Activated CD4-positive, alpha-beta memory T cell treated with anti-CD3 and anti-CD28 coated beads for 36 hours (primary cell): ENCODE measurements at places on chromosomes 12 and 14.
A peak's percentile ranks its signal among the peaks of the same experiment; 100 is the strongest.

DNA sequence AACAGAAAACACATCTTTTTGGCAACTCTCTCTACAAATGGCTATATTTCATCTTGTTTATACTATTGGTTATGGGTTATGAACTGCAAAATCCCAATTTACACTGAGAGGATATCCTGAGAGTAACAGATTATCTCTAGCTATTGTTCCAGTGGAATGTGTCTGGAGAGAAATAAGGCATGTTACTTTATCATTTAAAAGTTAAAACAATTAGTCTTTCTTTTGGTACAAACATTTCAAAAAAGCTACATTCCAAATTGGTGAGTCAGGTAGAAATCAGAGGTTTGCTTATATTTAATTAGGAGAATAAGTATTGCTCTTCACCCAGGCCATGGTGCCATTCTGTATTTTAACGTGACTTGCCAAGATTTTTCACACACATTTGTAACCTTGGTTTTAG, 411.6 kb downstream of the CCER1 start:
- DNase-seq = no peak

GRCh38 chr14:23646648-23647549, 10.7 kb downstream of the DHRS2 start:
- peak; percentile 12 for DNase-seq

GRCh38 chr12:111343181-111343580, 25.7 kb downstream of the PHETA1 start:
- DNase-seq = no peak

GRCh38 chr14:72822946-72823611, 70.8 kb downstream of the DPF3 start:
- no peak for DNase-seq

DNA sequence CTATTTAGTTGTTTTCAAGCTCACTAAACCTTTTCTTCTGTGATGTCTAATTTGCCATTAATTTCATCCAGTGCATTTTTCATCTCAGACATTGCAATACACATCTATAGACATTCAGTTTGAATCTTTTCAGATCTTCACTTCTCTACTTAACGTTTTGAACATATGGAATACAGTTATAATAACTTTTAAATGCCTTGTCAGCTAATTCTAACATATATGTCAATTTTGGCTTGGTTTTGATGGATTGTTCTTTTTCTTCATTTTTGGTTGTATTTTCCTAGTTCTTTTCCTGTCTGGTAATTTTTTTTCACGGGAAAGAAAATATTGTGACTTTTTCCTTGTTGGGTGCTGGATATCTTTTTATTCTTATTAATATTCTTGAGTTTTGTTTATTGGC, 215.3 kb downstream of the ATP23 start:
- no peak for DNase-seq

- DNase-seq = no peak
These were observed 104.9 kb upstream of the SOX5 start for GRCh38 chr12:24054416-24054815.

GRCh38 chr12:97200181-97200580, 262.4 kb upstream of the RMST start:
- no peak for DNase-seq

GRCh38 chr12:117085318-117085947, 13.8 kb downstream of the TESC start:
- DNase-seq = no peak

DNA sequence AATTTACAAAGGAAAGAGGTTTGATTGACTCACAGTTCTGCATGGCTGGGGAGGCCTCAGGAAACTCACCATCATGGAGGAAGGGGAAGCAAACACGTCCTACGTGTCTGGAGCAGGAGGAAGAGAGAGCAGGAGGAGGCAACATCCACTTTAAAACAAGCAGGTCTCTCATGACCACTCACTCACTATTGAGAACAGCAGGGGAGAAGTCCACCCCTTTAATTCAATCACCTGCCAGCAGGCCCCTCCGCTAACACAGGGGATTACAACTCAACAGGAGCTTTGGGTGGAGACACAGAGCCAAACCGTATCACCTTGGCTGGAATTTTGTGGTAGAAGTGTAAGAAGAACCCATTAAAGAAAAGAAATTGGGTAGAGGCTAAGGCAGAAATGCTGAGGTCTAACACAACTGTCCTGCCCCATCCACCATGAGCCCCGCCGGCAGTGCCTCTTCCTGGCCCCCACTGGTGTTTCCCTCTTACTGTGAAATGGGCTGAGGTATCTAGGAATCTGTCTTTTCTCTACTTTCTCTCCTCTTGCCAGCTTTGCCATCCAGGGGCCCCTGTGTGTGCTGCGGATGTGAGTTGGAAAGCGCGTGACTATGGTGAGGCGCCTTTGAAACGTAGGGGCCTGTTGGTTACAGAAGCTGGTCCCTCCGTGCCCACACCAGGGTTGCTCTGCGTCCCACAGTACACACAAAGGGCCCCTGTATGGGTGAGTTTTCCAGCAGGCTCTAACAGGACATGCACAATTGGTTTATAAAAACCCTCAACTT, 108.0 kb upstream of the TMEM132D start:
- no peak for DNase-seq

DNA sequence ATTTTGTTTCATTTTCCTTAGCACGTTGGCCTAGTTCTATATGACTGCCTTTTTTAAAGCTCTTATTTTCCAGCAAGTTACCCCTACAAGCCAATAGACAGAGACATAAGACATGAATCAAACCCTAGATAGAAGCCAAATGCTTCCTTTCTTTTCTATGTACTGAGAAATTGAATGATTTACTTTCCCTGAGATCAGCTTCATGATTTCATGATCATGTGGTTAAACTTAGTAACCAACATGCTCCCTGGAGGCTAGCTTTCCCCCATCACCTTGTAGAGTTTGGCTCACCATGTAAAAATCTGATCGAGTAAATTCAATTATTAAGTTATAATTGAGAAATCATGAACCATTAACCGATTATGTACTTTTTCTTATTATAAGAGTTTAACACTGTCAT, 148.1 kb upstream of the LRIG3 start:
- no peak for DNase-seq

- DNase-seq = no peak
These were observed 3.4 kb downstream of the ARID2 start for GRCh38 chr12:45732936-45733335.

DNA sequence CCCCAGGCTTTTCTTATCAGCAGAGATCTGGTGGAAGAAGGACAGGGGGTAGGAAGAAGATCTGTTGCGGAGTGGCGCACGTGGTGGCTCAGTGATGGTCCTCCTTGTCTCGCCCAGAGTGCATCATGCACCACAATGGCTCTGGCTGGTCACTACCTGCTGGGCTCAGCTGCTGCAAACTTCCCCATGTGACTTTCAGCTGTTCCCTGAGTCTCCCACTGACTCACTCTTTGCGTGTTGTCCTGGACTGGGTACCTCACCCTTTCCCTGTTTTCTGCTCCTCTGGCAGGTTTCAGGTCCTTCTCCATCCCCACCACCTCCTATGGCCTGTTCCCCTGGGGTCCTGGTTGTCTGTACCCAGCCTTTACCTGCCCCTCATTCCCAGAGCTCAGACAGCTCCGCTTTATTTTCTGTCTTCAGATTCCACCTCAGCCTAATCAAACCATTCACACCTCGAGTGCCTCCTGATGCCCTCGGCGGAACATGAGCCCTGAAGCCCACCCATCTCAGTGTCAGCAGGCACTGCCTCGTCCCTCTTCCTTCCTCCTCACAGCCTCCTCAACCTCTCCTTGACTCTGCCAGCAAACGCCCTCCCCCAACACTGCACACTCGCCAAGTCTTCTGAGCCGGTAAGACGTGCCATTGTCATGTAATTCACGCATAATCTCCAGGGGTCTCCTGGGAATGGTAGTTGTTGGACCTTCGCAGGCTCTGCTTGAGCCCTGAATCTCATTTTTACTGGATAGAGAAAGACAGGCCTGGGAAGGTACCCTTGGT, 1.8 kb downstream of the C1R start:
- no peak for DNase-seq

- DNase-seq = no peak
These were observed 21.6 kb upstream of the TMCC3 start for GRCh38 chr12:94671917-94672316.

- DNase-seq = no peak
These were observed 90.3 kb downstream of the IGF1 start for GRCh38 chr12:102390068-102390467.

GRCh38 chr14:100079726-100080005, 14.4 kb downstream of the EVL start:
- DNase-seq = peak; percentile 13

- no peak for DNase-seq
These were observed 1.5 kb downstream of the CHURC1 start for GRCh38 chr14:64915797-64916196.

GRCh38 chr14:73467377-73467776, 9.0 kb upstream of the NUMB start:
- peak; percentile 92 for DNase-seq

GRCh38 chr12:23722655-23723054, 226.8 kb downstream of the SOX5 start:
- no peak for DNase-seq

GRCh38 chr12:2779281-2779680, 15.5 kb upstream of the FKBP4 start:
- no peak for DNase-seq

GRCh38 chr12:104182621-104183378, 32.8 kb upstream of the TXNRD1 start:
- DNase-seq = no peak

DNA sequence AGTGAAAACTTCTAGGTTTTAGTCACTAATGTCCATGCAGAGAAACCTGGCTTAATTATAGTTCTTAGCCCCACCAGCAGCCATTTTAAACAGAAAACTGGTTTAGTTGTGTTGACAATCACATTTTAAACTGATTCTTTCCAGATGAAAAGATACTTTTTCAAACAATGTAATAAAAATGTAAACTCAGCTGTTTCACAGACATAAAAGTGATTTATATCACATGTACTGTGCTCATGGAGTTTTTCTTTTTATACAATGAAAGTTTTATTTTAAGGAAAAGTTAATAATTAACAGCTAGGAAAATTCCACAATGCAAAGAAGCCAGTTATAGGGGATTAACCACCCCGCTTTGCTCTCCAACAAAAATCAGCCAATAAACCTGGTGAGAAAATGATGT, 129.7 kb downstream of the PAX9 start:
- DNase-seq = no peak

DNA sequence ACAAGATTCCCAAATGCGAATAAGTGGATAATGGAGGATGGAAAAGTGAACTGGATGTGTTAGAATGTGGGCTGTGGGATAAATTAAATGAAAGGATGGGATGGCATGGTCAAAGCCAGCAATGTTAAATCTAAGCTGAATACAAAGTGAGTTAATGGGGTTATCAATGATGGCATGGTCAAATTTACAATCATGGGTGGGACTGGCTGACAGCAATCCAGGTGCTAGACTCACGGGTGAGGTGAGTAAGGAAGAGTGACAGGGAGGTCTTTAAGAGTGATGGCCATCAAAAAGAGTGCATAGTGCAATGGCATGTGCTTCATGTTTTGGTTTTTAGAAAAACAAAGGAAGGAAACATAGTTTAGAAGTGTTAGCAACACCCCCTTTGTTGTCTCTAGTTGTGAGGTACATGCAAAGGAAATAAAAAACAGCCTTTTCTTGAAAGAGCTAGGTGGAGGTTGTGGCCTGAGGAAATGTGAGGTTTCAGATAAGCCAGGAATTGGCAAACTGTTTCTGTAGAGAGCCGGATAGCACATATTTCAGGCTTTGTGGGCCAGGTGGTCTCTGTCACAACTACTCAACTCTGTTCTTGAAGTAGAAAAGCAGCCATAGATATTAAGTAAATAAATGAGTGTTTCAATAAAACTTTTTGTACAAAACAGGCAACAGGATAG, 328.7 kb downstream of the RPL10L start:
- DNase-seq = no peak

GRCh38 chr14:50106178-50106577, 10.2 kb downstream of the VCPKMT start:
- DNase-seq = no peak

GRCh38 chr12:63977441-63977840, 132.9 kb downstream of the SRGAP1 start:
- DNase-seq = no peak

DNA sequence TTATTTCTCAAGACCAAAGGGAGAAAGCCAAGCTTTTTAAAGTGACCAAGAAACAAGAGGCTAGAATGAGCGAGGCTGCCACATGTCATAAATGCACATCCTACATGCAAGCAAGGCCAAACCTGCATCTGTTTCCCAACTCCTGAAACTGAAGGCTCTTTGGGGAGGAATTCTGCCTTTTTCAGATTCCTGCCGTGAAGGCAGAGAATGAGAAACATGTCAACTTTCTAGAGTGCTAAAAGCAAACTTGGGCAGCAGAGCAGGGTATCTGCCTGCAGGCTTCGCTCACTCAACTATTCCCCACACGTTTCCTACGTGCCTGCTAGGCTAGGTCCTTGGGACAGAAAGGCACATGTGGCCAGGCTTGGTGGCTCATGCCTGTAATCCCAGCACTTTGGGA, 15.2 kb downstream of the DPF3 start:
- no peak for DNase-seq

GRCh38 chr12:106527356-106527755, 55.4 kb upstream of the RFX4 start:
- DNase-seq = no peak

- no peak for DNase-seq
These were observed 132.6 kb upstream of the FUT8 start for GRCh38 chr14:65279958-65280357.

DNA sequence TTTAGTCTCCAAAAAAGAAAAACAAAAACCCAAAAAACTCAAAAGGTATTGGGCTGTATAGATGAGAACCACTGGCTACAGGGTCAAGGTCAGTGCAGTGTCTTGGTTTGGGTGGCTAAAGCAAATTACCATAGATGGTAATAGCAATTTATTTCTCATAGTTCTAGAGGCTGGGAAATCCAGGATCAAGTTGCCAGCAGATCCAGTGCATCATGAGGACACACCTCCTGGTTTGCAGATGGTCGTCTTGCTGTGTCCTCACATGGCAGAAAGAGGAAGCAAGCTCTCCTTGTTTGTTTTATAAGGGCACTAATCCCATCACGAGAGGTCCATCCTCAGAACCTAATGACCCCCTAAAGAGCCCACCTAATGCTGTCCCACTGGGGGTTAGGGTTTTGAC, 11.2 kb downstream of the COX14 start:
- DNase-seq = no peak

DNA sequence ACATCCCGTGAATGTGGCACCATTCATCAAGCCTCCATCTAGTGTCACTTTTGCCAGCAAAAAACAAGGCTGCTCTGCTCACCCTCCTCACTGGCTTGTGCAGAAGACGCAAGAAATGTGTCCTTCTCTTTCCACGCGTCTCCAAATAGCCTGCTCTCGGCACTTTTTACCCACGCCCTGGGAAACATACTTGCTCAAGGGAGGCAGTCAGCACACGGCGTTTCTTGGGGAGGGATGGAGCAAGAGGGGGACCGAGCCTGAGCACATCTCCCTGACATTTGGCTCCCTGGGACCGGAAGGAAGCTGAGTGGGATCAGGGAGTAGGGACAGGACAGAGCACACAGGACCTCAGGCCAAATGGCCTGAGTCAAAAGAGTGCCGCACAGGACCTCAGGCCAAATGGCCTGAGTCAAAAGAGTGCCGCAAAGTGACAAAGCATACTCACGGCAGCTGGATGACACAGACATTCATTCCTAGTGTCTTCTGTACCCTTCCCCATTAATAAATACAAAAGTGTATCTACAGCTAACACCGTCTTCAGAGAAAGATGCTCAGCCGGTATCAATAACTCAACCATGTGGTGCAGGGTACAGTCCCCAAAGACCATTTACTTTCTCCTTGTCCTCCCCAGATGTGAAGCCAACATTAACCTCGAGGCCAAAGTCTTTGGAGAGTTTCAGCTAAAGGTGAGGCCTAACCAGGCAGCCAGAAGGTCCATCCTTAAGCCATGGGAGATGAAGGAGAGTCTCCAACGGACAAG, 7.1 kb downstream of the BCL11B start:
- DNase-seq = peak; percentile 47

GRCh38 chr12:132259364-132259871, 70.0 kb downstream of the GALNT9 start:
- no peak for DNase-seq
